CD4-positive, alpha-beta T cell treated with Interleukin-1 beta for 1 hour (primary cell): ENCODE measurements at places on chromosomes 12 and 14.

- no peak for DNase-seq
Observed at GRCh38 chr12:69835081-69835480, 10.1 kb downstream of the MYRFL start.

DNA sequence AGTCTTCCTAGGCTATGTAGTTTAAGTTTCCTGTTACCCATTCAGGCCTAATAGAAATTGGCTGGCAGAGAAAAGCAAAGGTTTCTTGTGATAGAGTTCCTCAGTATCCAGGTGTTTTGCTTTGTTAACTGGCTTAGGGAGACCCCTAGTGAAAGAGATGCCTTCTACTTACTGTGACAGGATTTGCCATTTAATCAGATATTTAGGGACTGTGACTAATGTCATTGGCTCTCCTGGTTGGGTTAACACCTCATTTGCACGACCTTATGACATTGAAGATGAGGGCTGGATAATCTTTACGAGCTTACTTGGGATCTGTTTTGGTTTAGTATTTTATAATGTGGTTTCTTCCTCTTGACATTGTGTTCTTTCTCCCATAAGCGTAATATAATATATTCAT lies 5.8 kb downstream of the MON2 start:
- no peak for DNase-seq

DNA sequence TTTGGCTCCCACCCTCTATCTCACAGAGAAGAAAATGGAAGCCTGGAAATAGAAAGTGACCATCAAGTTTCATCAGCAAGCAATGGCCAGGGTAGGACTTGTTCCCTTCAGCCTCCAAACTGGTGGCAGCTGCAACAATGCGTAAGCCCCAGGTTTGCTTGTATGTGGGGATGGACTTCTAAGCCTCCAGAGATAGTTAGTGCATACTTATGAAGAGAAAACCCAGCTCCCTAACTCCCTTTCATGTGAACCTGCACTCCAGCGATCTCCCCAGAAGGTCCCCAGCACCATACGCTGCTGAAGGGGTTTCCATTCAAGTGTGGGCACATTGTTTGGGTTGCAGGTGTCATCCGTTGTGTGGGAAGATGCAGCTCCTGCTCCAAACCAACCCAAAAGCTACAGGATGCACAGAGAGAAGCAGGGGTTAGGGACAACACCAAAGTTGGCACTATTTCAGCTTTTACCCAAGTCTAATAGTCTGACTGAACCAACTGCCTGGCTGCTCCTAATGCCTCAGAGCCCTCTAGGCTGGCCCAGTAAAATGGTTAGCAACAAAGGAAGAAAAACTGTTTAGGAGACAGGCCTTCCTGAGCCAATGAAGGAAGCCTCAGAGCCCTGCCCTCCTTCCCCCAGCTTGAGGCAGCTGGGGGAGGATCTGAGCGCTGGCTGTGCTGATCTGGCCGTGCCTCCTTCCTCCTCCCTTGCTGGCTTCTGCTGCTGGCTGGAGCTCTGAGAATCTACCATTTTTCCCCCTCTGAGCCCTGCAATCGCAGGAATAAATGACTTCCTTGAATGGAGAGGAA lies 12.3 kb downstream of the ZFP36L1 start:
- DNase-seq, result peak; percentile 42

DNA sequence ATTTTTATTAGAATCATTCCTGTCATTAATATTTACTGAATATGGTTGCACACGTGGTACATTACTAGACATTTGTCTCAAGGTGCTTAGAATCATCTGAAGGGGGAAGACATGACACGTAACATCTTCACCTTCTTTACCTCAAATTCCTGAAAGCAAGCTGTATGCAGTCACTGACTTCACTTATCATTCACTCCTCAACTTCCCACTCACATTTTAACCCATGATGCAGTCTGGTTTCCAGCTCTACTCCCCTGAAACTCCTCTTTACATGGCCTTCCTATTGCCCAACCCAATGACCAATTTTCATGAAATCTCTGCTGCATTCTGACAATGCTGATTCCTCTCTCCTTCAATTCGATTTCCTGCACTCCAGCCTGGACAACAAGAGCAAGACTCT lies 5.8 kb upstream of the PSMC6 start:
- DNase-seq, result no peak
